Left renal pelvis (tissue), 4 donors: ENCODE measurements at places on chromosomes 4 and X.

DNA sequence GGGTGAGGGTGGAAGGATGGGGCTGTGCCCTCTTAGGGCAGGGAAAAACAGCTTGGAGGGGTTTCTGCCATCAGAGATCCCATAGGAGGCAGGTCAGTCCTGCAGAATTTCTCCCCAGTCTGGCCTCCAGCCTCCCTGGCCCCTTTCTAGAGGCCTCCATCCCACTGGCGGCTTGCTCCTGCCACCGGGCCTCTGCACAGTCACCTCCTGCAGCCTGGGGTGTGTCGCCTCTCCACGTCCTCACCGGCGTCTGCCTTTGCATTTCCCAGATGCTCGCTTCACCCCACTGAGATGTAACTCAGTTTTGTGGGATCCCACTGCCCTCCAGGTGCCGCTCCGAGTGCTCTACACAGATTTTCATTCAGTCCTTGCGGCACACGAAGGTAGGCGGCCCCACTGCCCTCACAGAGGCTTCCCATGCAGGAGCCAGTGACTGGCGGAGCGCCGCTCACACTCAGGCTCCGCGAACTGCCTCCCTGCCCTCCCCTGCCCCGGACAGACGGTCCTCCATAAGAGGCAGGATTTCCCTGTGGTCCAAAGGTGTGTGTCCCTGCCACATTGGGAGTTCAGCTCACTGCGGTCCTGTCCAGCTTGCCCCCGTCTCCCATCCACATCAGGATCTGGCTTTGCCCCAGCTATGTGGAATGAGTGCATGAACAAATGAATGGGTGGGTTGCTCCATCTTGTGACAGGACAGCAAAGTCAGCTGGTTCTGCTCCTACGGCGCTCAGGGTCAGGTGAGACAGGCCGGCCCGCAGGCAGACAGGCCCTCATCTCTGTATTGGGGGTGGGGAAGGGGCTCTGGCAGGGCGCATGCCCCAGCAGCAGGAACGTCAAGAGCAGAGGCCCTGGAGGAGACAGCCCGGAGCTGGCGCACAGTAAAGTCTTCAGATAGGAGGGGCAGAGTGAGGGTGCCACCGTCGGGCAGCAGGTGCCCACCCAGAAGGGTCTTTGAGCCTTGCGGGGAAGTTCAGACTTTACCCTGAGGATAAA lies 2.7 kb upstream of the TMEM271 start:
- DNase-seq = no peak

DNA sequence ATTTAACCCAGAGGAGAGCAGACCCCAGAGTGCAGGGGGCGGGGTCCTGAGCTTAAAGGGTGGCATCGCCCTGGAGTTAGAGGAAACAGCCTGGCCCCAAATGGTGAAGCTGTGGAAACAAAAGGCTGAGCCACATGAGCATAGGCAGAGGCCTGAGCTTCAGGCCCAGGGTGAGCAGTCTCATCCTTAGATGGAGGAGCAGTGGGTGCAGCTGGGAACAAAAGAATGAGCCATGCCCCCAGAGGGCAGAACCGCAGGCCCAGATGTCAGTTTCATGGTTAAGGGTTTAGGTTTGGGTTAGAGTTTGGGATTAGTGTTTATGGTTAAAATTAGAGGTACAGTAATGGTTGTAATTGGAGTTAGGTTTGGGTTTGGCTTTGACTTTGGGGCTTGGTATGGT lies 44.4 kb upstream of the IL9R start:
- no peak for DNase-seq

GRCh38 chr4:2862528-2862927 lies 18.9 kb downstream of the ADD1 start:
- no peak for DNase-seq

GRCh38 chr4:184614509-184614908 lies 34.7 kb downstream of the CASP3 start:
- no peak for DNase-seq

GRCh38 chr4:98506462-98507132 lies 151.8 kb downstream of the TSPAN5 start:
- DNase-seq = no peak

GRCh38 chrX:112521676-112522075 lies 158.1 kb downstream of the LHFPL1 start:
- no peak for DNase-seq

- DNase-seq = no peak
Observed at GRCh38 chr4:93684571-93684970, 144.0 kb upstream of the ATOH1 start.

DNA sequence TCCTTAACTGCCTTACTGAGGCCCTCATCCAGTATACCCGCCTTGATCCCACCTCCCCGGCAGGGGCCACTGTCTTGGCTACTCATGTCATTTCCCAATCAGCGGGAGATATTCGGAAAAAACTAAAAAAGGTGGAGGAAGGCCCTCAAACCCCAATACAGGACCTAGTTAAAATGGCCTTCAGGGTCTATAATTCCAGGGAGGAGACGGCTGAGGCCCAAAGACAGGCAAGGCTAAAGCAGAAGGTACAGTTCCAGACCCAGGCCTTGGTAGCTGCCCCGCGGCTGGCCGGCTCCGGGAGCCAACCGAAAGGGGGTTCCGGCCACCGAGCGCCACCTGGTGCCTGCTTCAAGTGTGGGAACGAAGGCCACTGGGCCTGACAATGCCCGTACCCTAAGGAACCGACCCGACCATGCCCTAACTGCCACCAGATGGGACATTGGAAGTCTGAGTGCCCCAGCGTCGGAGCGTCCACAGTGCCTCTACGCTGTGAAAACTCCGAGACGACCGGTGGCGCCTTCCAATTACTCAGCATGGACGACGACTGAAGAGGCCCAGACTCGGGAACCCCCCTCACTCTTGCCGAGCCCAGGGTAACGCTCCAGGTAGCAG lies 959.6 kb downstream of the RPA4 start:
- DNase-seq = no peak

DNA sequence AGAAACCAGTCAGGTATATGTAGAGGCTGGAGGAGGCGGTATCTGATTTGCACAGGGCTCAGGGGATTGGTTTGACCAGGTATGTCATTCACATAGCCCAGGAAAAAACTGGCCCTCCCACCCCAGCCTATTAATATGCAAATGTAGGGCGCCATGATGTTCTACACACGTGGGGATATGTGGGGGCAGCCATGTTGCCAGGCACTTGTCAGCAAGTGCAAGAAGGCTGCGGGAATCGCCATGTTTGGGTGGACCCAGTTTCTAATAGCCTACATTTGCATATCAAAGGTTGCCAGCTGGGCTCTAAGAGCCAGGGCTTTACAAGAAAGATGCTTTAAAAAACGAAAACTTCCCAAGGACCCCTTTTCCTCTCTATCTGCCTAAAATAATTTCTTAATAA lies 335.1 kb downstream of the SMARCA1 start:
- DNase-seq = no peak

DNA sequence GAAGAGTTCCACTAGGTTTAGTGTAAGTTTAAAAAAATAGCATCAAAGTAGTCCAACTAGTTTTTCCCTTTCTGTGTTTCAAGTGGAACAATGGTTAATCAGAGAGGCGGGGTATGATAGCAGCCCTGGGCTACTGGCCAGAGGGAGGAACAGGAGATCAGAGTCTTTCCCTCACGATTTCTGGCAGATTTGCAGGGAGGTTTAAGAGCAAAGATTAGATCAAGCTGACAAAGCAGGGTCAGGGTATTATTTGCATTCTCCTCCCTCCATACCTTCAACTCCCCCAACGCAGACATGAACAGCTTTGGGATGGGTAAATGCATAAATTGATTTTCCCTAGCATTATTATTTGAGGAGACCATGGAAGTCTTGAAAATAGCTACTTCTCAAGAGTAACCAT lies 277.6 kb upstream of the DIAPH2 start:
- no peak for DNase-seq

DNA sequence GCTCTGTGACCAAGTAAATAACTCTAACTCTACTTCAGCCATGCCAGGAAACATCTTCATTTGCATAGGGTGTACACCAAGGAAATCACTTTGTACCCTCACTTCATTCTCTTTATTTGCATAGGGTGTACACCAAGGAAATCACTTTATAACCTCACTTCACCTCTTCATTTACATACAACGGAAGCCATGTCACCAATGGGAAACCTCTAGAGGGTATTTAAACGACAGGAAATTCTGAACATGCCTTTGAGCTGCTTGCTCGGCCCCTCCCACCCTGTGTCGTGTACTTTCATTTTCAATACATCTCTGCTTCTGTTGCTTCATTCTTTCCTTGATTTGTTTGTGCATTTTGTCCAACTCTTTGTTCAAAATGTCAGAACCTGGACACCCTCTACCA lies 848.1 kb upstream of the FRG1 start:
- DNase-seq = no peak

- DNase-seq = no peak
Observed at GRCh38 chr4:77014256-77014655, 61.5 kb downstream of the CCNI start.

GRCh38 chr4:112201915-112202505 lies 29.6 kb upstream of the AP1AR start:
- DNase-seq = no peak

DNA sequence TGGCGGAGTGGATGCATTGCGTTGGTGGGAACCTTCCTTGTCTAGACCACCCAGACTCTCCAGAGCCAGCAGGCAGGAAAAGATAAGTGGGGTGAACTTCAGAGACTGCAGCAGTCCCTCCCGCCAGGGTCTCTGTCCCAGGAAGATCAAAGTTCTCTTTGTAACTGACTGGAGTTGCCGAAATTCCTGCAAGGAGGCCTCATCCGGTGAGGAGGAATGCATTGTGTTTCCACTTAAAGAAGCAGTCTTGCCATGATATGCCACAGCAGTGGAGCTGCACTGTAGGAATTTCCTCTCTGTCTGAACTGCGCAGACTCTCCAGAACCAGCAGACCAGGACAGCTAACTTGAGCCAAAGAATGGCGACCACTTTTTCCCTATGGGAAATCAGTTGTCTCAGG lies 1190.4 kb downstream of the TECRL start:
- no peak for DNase-seq

GRCh38 chrX:26100421-26100920 lies 37.7 kb upstream of the MAGEB18 start:
- DNase-seq = no peak

- DNase-seq = no peak
Observed at GRCh38 chr4:77158487-77158861, 1.5 kb downstream of the CCNG2 start.

DNA sequence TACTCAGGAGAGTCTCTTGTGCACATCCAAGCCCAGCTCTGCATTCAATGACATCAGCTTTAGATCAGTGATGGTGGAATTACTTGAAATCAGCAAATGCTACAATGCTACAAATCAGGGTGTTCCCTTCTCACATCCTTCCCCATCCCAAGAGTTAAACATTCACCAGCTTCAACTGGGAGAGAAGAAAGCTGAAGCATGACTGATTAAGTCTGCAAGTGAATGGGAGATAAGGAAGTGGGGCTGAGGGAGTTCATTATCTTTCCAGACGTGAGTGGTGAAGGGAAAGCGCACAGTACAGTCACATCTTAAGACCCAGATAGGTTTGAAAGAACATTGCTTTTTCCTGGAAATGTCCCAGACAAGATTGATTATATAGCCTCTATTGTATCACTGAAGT lies 26.2 kb upstream of the MAP9 start:
- DNase-seq = no peak

GRCh38 chrX:131778269-131779218 lies 234.7 kb downstream of the OR13H1 start:
- DNase-seq = no peak

DNA sequence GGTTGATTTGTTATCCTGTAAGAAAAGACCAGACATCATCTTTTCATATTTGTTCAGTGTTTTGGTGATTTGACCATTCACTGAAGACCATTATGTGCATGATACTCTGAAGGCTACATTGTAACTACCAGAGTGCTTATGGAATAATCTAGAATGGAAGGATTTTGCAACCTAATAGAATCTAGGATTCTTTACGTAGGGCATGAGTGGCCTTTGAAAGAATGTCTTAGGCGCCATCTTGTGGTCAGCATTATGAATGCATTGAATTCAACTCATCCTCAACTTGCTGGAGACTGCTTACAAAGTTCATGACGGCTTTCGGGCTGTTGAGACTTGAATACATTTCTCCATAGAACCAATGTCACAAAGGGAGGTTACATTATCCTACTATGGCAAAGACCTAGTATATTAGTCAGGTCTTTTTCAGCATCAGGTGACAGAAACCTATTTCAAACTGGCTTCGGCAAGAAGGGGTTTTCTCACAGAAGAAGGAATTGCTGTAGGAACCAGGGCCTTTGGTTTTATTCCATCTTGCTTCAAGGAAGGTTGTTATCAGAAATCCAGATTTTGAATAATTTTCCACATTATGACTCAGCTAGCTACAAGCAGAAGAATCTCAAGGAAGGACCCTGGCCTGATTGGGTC lies 104.1 kb downstream of the GPAT3 start:
- DNase-seq = no peak

DNA sequence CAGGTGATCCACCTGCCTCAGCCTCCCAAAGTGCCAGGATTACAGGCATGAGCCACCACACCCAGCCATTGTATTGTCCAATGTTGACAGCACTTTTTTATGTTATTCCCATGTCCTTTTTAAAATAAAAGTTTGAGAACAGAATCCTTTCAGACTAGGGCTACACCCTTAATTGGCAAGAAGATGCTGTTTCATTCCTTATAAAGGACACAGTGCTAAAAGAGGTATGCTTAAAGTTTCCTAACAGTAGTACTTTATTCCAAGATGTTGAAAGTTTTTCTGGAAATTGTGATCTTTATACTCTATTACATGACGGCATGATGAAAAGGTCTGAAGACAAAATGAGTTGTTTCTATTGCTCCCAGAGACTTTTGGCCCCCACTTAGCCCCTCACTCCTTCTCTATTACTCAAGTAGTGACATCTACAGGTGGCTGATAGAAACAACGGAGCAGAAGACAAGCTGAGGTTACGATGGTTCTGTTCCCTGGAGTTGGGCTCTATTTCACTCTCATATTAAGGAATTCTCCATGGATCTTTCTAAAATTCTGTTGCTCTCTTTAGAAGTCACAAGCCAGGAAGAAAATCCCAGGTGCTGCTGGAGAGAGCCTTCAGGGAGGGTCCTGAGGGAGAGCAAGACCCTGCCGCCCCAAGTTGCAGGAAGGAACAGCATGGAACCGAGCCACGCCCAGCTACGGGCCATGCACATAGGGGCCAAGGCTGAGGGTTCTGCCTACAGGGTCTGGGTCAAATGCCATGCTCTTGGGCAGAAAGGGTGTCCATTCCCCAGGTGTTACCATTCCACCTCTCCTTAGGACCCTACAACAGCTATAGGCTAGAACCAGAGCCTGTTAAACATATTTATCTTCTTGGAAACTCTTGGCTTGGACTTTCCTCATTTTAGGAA lies 22.8 kb downstream of the RPL9 start:
- DNase-seq = no peak

- no peak for DNase-seq
Observed at GRCh38 chrX:37820646-37821045, 26.7 kb downstream of the DYNLT3 start.

GRCh38 chr4:185186769-185187168 lies 17.0 kb downstream of the CFAP97 start:
- no peak for DNase-seq

- no peak for DNase-seq
Observed at GRCh38 chr4:128249787-128250668, 37.6 kb downstream of the PGRMC2 start.

- DNase-seq = no peak
Observed at GRCh38 chr4:57405359-57405758, 295.2 kb upstream of the IGFBP7 start.
